ENCODE measurements at places on chromosomes 7 and 10.

DNA sequence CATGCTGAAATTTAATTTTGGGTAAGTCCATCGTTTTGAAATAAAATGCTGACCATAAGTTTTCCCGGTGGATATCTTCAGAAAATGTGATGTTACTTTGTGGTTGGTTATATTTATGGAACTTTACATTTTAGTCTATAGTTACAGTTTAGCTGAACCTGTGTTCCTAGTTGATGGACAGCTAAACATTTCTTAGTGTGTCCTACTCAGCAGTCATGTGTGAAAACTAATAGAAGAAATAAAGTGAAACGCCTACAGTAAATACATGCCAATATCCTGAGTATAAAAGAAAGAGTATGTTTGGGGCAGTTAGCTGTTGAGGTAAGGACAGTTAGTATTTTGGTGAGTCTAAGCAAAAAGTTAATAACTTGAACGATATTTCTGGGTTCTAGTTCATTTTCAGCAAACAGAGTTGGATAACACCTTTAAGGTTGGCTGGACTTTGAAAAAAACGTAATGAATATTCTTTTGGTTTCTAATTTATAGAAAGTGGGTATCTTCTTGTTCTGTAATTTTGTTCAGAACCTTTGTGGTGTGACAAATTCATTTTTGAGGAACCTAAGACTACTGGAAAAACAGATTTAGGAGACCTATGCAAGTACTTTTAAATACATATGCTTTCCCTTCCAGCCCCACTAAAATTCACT is 28.7 kb downstream of the LCOR start:
- DNase-seq = no peak

DNA sequence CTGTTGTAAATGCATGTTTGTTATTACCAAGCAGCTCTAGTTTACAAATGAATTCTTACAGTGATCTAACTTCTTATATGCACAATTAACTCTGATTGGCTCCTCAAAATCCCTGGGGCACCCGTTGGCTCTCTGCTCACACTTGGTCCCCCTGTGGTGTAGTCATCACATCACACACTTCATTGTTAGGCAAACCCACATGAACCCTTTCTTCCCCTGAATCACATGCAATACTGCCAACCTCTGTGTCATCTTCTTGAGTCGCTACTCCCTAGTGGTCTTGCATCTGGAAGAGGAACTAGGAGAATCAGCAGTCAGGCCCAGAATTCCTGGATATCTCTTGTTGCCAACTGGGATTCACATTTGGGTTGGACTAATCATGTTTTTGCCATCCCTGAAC is 73.1 kb downstream of the CD36 start:
- DNase-seq = no peak

GRCh38 chr7:155809947-155810769 is 2.1 kb downstream of the SHH start:
- DNase-seq = no peak

- DNase-seq = no peak
These were observed 65.0 kb downstream of the DNAJC12 start for GRCh38 chr10:67772894-67773511.

DNA sequence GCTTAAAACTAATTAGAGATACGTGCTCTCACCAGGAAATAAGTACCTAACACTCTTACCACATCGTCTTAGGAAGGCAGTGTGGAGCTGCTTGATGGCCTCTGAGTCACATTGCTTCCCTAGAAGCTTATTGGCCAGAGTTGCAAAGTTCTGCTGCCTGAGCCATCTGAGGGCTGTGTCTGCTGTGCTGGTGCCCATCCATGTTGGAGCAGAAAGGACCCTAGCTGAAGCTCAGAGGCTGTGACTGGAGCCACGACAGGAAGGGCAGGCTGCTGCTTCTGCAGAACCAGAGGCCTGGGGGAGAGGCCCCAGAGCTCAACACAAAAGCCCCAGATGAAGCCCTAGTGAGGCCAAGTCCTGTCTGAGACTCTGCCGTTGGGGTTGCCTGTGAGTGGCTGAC is 64.8 kb upstream of the IGFBP3 start:
- DNase-seq = peak; percentile 5

DNA sequence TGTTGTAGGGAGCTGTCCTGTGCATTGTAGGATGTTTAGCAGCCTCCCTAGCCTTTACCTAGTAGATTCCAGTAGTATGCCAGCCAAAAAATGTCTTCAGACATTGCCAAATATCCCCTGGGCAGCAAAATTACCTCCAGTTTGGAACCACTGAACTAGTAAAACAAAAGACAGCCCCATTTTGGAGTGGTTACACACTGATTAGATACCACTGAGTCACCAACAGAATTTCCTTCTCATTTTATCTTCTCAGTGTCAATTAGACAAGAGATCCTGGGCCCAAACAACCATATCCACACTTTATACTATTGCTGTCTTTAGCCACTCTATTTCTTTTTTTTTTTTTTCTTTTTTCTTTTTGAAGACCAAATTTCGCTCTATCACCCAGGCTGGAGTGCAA is 3.5 kb upstream of the CCDC6 start:
- no peak for DNase-seq

GRCh38 chr10:58026036-58026435 is 241.7 kb downstream of the IPMK start:
- DNase-seq = no peak

GRCh38 chr7:27737616-27738015 is 2.3 kb upstream of the TAX1BP1 start:
- DNase-seq = no peak

DNA sequence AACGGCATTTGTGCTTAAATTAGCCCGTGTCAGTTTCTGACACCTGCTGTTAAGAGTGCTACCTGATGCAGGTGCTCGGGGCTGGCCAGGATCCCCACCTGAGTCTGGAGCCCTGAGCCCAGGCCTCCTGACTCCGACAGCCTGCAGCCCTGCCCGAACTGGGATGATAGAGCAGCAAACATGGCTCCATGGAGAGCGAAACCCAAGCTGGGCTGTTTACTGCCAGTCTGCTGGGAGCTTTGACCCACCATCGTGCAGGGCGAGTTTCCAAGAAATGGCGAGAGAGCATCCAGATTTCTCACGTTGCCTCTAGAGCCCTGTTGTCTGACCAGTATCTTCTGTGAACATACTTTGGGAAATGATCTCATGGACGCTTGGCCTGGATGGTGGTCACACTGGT is 66.2 kb downstream of the MGMT start:
- DNase-seq = no peak

All from NCI-H82 (cell line).